Stimulated activated CD4-positive, alpha-beta T cell treated with anti-CD3 and anti-CD28 coated beads, TNF-alpha, amount 100 ng/mL, for 24 hours (primary cell): ENCODE measurements at places on chromosomes 11 and 22.

- no peak for DNase-seq
Measured at GRCh38 chr11:64649291-64649697, 58.3 kb downstream of the SLC22A12 start.

GRCh38 chr11:74641905-74642304 lies 49.5 kb downstream of the POLD3 start:
- no peak for DNase-seq

GRCh38 chr11:113484223-113484622 lies 9.0 kb upstream of the DRD2 start:
- no peak for DNase-seq

GRCh38 chr11:13313005-13313819 lies 35.6 kb downstream of the BMAL1 start:
- no peak for DNase-seq

DNA sequence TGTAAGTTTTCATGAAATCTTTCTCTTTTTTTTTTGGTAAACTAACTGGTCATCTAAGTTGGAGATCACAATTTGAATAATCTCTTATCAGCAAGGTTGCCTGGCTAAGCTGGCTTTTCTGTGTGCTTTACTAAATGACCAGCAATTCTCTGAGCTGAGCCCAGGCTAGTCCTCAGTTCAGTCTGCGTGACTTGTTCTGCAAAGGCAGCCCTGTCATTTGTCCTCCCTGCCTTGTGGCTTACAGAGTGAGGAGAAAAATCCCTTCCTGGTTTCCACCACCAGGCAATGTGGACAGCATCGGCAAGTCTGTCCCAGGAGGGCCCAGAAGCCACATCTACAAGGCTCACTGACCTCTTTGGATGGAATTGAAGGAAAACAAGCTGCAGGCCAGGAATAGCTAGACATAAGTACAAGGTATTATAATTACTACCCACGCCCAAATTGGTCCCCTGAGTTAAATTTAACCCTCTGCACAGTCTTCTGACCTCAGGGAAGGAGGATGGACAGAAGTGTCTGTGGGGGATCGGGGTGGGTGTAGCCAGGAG lies 108.6 kb downstream of the SCN3B start:
- no peak for DNase-seq

- DNase-seq: no peak
Measured at GRCh38 chr22:33932997-33933396, 12.7 kb upstream of the LARGE1 start.

DNA sequence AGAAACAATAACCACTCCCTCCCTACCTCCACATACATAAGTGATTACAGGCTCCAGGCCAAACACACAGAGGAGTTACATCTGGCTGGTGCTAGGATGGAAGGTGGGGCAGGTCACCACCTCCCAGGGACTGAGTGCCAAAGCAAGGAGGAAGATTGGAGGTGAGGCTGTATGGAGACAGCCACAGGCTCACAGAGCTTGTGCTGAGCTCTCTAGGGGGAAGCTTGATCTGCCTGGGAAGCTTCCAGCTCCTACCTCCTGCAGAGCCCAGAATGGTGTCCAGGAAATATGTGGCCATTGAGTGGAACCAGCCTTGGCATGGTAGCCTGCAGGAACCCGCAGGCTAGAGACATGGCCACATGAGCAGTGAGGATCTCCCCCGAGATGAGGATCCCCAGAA lies 3.6 kb upstream of the MED15 start:
- no peak for DNase-seq

DNA sequence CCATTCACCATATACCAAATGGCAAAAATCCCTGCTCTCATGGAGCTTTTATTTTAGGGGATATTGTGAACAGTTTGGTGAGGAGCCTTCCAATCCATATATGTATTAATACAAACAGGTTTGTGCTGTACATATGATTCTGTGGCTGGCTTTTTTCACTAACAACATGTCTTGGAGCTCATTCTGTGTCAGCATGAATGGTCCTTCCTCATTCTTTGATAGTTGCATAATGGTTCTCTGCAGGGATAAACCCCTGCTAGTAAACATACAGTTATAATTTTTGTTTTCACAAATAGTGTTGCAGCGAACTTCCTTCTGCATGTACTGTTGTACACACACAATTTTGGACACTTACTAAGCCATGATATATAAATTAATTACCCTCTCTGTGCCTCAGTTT lies 8.3 kb downstream of the PRR5L start:
- no peak for DNase-seq

- DNase-seq: no peak
Measured at GRCh38 chr11:16893456-16894066, 120.7 kb downstream of the PLEKHA7 start.

GRCh38 chr11:2878782-2879181 lies 6.8 kb downstream of the CDKN1C start:
- no peak for DNase-seq

- no peak for DNase-seq
Measured at GRCh38 chr11:77705195-77705875, 67.7 kb upstream of the CLNS1A start.

DNA sequence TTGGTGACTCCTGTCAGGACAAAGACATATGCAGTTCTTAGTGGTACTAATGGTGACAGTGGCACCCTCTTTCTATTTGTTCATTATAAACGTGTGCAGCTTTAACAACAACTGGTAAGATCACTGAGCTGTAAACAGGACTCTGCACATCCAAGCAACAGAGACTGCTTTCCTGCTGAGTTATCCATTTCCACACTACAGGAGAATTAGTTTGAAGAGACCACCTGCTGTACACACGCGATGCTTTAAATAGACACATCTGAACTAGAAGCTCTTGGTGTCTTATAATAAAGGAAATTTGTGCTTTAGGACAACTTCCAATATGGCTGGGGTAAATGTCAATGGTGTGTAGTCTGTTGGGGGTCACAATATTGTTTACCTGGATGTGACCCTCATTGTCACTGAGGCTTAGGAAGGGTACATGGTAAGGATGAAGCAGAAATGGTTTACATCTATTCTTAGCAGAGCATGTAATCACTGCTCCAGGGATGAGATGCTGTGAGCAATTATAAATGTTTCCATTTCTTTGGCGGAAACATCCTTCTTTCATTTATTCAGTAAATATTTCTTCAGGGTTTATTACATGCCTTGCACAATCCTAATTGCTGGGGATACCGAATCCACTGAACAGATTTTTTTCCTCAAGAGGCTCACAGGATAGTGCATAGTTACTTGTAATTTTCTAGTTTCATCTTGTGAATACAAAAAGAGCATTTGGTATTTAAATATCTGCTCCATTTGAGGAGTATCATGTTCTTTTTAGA lies 354.0 kb upstream of the CCDC90B start:
- DNase-seq: no peak

- DNase-seq: no peak
Measured at GRCh38 chr11:128515086-128515485, 72.3 kb downstream of the ETS1 start.

GRCh38 chr11:35313066-35313759 lies 106.1 kb downstream of the SLC1A2 start:
- no peak for DNase-seq

DNA sequence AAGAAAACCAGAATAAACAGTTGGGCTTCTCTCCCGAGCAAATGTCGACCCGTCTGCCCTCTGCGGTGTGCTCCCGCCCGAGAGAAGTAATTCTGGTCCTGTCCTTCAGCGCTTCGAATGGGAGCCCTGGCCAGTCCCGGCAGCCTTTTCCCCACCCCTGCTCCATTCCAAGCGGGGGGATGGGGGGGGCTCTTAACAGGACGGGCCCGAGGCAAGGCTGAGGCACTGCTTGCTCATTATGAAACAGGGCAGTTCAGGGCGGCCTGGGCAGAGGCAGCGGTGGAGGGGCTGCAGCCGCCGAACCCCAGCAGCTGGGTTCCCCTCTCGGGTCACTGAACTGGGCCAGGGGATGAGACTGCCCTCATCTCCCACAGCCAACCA lies 9.1 kb downstream of the BACE1-AS start:
- no peak for DNase-seq

DNA sequence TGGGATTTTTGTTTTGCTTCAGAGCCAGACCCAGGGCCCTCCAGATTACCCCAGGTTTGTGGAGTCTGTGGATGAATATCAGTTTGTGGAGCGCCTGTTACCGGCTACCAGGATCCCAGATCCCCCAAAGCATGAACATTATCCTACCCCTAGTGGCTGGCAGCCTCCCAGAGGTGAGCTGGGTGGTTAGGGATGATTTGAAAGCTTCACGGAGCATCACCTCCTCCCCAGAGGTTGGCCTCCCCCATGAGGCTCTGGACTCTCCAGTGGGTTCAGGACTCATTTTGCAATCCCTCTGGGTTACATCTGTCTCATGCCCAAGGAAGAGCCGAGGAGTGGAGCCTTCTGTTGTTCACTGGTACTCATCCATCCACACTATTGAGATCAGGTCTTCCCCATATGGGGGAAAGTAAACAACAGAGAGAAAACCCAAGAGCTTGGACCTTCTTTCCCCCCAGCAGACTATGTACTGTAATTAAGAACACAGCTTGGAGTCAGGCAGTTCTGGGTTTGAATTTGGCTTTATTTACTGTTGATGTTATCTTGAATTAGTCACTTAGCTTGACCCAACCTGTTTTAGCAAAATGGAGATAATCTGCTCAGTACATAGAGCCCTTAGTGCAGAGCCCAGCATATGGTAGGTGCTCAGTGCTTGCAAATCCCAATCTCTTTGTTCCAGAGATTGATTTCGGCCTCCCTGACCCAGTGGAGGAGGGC lies 2.5 kb downstream of the MRPL49 start:
- DNase-seq: no peak

GRCh38 chr11:62789576-62789975 lies 2.2 kb downstream of the TMEM223 start:
- no peak for DNase-seq

DNA sequence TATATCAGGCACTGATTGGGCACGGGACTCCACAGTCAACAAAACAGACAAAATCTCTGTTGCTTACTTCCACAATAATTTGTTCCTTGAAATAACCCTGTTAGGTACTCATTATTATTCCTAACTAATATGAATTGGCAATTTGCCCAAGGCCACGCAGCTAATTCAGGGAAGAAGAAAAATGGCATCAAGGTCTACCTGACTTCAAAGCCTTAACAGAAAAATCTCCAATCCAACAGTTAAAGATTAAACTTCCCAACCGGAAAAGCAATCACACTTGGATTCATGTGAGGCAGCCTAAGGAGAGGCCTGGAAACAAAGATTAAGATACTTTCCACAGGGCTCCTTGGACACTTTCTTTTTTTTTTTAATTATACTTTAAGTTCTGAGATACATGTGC lies 68.9 kb downstream of the PRCP start:
- no peak for DNase-seq

- DNase-seq: no peak
Measured at GRCh38 chr11:102798012-102798746, at the start of gene MMP1. Gene MMP1, minus strand, starts transcription at chr11:102798160. Its CDS starts 68 bp downstream, at chr11:102798092.

GRCh38 chr22:46079861-46080821 lies 70.2 kb upstream of the PPARA start:
- DNase-seq: no peak

DNA sequence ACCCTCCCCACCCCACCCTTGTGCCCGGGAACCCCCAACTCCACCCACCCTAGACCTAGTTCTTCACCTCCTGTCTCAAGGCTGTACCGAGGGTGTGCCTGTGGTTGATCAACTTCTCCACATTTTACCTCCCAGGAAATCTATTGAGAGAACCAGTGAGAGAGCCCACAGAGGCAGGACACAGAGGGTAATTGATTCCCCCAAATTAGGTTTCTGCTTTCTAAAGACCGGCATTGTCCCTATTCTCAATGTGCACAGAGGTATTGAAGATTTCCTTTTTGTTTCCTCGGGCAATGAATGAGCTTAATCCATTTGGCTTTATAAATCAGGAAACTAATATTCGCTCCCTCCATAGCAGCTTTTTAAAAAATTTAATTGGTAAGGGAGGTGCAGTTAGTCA lies 6.0 kb upstream of the LMO1 start:
- no peak for DNase-seq

GRCh38 chr22:30243661-30244060 lies 2.9 kb downstream of the LIF start:
- DNase-seq: no peak

GRCh38 chr11:1827095-1827813 lies 7.5 kb upstream of the SYT8 start:
- no peak for DNase-seq

- no peak for DNase-seq
Measured at GRCh38 chr22:23183061-23183698, 2.9 kb downstream of the BCR start.

GRCh38 chr11:13552784-13553183 lies 57.0 kb upstream of the PTH start:
- DNase-seq: no peak

DNA sequence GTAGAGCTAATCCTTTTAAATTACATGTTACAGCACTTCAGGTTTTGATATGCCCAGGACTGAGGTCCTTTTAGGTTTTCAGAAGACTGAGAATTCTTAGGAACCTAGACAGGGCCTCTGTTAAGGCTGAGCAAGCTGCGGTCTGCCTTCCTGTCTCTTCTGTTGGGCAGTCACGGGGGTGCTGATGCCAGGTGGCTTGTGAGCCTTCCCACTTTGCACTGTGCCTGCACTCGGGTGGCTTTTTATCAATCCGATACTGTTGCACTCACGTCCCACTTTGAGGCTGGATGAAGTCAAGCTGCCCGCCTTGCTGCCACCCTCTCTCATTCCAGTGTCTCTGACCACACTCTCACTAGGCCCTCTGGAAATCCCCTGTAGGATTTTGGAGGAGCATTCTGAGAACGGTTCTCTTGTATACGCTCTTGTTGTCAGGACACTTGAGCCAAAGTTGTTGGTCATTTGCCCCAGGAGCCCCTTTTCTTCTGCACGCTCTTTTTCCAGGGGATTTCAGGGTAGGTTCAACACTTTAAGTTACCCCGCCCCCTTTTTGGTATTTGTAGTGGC lies 141.8 kb downstream of the TEAD1 start:
- DNase-seq: no peak

DNA sequence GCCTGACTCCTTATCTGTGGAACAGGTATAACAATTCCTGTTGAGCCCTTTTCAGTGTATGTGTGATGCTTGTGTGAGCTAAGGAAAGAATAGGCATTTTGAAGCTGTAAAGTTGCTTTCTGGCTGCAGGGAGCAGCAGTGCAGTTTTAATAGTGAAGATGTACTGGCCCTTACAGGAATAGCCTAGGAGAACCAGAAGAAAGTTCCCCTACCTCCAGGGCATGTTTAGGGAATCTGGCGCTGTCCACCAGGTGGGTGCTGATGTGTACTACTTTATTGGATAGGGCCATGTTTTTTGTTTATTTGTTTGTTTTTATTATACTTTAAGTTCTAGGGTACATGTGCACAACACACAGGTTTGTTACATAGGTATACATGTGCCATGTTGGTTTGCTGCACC lies 11.5 kb downstream of the BMAL1 start:
- DNase-seq: no peak
